ENCODE measurements at places on chromosomes 11 and 22.

DNA sequence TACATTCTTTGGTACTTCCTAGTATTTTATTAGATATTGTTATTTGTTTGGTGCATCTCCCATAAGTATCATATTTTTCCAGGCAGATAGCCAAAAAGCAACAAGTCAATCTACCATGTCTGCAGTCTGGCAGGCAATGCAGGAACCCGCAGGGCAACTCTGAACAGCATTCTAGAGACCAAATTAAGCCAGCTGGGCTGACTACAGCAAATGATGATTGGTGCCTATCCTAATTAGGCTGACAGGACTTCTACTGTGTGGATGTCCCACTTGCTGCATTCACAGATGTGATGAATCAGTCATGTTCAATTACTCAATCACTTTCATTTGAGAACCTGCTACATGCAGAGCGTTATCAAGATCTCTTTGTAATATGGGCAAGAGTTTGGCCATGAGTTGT lies 40.3 kb upstream of the AMOTL1 start:
- DNase-seq, result no peak

DNA sequence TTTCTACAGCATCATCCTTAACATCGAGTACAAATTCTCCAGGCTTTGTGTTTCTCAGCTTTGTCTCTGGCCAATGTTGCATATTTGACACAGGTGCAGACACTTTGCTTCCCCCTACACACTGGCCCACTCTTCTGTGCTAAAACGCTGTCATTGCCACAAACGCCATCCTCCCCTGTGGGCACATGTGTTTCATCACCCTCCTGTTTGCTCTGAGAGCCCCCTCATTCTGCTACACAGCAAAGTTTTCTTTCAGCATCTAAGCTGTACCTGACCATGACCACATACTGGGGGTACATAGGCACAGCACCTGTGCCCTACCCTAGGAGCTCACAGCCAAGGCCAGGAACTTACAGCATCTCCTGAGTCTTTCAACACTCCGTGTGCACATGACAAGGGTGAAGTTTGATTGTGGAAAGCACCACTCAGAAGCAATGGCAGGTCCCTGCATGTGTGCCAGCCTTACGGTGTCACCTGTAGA lies 7.9 kb upstream of the IGLL5 start:
- no peak for DNase-seq

DNA sequence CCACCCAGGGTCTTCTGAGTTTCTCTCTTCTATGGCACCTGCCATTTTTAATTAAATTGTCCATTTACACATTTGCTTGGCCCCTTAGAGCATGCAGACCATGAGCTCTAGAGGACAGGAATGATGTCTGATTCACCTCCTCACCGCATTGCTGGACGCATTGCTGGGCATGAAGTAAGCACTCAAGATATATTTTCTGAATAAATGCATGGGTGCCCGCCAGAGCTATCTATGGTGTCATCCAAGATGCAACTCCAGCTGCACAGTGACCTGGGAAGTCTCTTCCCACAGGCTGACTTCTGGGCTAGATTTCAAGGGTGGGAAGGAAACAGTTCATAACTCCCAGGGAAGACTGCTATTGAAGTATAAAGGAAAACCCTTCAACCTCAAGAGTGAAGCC lies 66.6 kb upstream of the ASPHD2 start:
- no peak for DNase-seq

DNA sequence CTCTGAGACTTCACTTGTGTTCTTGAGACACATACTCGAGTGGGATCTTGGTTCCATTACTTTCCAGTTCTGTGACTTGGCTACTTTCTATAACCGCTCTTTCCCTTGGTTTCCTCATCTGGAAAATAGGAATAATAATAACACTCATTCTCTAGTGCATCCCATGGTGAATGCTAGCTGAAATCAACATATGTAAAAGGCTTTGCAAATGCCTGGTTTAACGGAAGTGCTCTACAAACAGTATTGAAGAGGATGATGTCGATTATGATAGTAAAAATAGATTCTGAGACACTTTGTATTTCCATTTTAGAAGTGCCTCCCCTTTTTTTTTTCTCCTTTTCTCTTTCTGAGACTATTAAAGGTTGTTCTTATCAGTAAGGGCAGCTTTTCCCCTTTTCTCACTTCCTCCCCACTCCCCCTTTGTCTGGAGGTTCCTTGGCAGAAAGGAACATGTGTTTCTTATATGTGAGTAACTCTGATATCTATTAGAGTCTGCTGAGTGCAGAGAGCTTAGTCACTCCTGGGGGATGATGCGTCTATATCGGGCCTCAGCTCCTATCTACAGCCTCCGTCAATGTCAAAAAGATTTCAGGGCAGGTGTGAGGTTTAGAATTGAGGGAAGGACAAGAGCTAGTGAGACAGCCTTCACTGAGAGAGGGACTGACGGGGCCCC lies 489.3 kb downstream of the NTM start:
- DNase-seq, result no peak

DNA sequence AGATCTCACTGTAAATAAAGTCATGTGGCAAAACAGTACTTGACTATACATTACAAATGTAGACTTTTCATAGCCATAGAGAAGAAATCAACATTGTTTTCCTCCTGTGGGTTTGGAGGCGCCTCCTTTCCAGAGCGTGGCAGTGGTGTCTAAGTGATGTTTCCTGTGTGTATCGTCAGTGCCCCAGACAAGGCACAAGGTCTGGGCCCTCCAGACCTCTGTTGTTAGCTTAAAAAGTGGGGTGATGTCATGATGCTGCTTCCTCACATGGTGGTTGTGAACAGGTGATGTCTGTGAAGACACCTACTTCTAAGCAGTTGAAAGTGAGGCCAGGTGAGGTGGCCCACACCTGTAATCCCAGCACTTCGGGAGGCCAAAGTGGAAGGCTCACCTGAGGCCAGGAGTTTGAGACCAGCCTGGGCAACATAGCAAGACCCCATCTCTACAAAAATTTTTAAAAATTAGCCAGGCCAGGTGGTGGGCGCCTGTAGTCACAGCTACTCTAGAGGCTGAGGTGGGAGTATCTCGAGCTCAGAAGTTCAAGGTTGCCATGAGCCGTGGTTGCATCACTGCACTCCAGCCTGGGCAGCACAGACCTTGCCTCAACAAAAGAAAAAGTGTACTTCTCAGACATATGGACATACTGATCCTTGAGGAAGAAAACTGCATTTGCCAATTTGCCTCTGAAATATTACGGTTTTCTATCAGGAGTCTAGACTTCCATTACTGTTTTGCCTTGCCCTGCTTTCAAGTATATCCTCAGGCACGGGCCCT lies 15.7 kb downstream of the NUP50 start:
- DNase-seq, result no peak

- no peak for DNase-seq
These were observed 9.4 kb downstream of the SLC22A12 start for GRCh38 chr11:64600281-64600992.

GRCh38 chr11:92206441-92206840 lies 18.2 kb upstream of the FAT3 start:
- DNase-seq, result no peak

- no peak for DNase-seq
These were observed 92.1 kb upstream of the BLID start for GRCh38 chr11:122207921-122208764.
